ENCODE measurements at places on chromosomes 11 and 22.

- no peak for DNase-seq
Measured at GRCh38 chr11:40029391-40029790, 1430.1 kb downstream of the LRRC4C start.

- DNase-seq, result no peak
Measured at GRCh38 chr22:31917227-31917921, 27.0 kb upstream of the YWHAH start.

GRCh38 chr11:19403196-19403895 is 162.6 kb upstream of the E2F8 start:
- DNase-seq, result no peak

GRCh38 chr11:60905047-60905446 is 1.3 kb downstream of the PRPF19 start:
- DNase-seq, result no peak

- no peak for DNase-seq
Measured at GRCh38 chr11:37450613-37451012, 852.6 kb upstream of the RAG2 start.

Measured in fibroblast of the conjunctiva (primary cell).